Pons (tissue), 1 donor: ENCODE measurements at places on chromosomes 1 and 21.

GRCh38 chr1:31658721-31659120, 14.0 kb upstream of the PEF1 start:
- no peak for DNase-seq

DNA sequence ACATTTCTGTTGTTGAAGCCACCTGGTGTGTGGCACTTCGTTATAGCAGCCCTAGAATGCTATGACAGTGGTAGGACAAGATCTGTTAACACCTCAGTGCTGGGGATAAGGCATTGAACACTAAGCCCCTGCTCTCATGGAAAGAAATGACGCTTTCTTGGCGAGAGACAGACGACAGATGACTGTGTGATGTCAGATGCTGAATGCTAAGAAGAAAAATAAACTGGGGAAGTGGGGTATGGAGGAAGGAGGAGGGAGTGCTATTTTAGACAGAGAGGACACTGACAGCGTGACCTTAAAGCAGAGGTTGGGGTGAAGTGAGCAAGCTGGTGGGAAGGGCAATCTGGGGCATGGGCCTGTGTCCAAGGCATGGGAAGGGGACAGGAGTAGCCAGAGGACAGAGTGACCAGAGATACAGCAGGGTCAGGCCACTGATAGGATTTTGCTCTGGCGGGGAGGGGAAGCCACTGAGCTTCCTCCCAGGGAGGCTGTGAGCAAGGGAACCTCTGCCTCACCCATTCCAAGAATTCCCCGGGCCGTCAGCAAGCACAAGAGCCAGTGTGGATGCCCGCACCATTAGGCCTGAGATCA, 15.2 kb downstream of the DOP1B start:
- DNase-seq: peak; percentile 66

- DNase-seq: no peak
Observed at GRCh38 chr1:224377676-224378006, 21.0 kb downstream of the CNIH4 start.

DNA sequence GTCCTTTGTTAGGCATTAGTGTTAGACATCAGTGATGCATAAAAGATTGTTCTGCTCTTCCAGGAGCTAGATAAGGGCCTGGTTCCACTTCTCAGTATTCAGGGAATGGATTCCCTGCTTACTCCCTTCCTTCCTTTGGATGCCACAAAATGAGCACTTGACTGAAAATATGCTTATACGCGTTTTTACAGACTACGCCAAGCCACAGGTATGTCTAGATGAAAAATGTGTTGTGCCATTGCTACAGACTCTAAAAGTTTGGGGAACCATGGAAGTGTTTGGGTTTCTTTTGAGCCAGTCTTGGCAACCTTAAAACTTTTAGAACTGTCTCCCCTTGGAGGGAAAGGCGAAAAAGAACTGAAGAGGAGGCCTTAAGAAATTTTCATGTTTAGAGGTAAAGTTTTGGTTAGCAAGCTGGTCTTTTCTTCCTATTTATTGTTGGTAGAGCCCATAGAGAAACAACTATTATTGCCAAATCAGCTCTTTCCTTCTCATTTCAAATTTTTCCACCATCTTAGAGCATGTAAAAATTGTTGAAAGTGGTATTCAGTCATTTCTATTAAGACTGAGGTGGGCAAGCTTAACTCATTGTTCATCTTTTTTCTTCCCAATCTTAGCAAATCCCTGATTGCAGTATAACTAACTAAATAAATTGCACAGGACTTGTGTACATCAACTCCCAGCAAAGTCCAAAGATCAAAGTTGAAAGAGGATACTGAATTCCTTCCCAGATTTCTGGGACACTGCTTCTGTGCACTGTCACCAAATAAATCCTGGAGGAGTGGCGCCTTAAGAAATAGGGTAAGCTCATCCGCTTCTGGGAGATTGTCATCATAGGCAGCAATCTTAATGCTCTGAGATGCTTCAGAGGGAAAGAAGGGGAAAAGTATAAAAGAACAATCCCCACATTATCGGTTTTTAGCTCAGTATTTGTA, 18.9 kb downstream of the FGGY start:
- DNase-seq: no peak

- DNase-seq: peak; percentile 37
Observed at GRCh38 chr1:225998560-225999226, 450 bp downstream of the SDE2 start.

- DNase-seq: no peak
Observed at GRCh38 chr21:17726047-17726829, 92.9 kb downstream of the C21orf91 start.
